ENCODE measurements at places on chromosomes 4 and X.

GRCh38 chr4:146638333-146638785 lies 334 bp upstream of the POU4F2 start:
- no peak for DNase-seq

- no peak for DNase-seq
Observed at GRCh38 chr4:184252136-184253071, 34.7 kb upstream of the ENPP6 start.

DNA sequence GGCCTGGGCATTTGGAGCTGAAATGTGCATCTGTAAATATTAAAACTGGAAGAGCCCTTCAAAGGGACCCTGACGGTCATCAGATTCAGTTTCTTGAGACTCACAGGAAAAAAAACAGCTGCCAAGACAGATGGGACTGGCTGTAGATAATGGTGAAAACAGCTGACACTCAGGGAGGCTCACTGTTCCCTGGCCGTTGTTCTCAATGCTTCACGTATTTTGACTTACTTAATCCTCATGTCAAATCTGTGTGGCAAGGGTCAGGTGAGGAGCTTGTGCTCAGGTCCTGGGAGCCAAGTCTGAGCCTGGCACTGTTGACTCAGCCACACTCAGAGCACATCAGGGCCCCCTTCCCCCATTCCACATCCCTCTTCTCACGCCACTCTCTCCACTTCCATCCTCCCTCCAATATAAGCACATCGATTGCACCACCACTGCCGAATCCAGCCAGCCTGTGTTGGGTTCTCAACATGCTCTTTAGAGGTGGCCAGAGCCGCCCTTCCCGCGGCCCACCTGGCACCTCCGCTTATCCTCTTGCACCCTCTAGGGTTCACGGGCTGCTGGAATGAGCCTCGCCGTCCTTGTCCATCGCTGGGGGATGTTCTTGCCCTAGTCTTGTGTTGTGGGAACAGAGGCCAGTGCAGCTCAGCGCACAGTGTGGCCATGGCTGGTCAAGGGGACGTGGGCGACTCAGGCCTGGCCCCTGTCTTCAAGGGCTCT lies 40.1 kb downstream of the EVC start:
- DNase-seq: peak; percentile 96

- no peak for DNase-seq
Observed at GRCh38 chrX:46884799-46885198, 27.4 kb upstream of the JADE3 start.

DNA sequence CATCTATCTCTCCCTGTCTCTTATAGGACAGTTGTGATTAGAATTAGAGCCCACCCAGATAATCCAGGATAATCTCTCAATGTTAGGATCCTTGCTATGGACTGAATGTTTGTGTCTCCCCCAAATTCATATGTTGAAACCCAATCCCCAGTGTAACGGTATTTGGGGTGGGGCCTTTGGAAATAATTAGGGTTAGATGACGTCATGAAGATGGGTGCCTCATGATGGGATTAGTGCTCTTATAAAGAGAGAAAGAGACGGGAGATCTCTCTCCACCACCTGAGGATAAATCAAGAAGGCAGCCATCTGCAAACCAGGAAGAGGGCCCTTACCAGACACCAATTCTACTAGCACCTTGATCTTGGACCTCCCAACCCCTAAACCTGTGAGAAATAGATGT lies 33.7 kb upstream of the SHISA3 start:
- no peak for DNase-seq

DNA sequence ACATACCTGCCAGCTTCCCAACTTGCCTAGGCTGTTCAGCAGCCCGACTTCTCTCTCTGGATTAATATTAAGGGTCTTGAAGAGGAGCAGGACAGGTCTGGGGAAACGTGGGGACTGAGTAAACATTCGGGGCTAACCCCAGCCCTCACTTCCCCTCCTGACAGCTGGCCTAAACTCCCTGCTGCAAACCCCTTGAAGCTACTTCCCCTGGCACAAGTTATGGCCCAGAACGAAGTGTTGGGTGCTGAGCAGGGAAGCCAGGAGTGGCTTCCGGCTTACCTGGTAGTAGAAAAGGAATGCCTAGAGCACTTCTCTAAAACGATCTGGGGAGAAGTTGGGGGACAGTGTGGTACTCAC lies 200.0 kb downstream of the BCOR start:
- DNase-seq: no peak

DNA sequence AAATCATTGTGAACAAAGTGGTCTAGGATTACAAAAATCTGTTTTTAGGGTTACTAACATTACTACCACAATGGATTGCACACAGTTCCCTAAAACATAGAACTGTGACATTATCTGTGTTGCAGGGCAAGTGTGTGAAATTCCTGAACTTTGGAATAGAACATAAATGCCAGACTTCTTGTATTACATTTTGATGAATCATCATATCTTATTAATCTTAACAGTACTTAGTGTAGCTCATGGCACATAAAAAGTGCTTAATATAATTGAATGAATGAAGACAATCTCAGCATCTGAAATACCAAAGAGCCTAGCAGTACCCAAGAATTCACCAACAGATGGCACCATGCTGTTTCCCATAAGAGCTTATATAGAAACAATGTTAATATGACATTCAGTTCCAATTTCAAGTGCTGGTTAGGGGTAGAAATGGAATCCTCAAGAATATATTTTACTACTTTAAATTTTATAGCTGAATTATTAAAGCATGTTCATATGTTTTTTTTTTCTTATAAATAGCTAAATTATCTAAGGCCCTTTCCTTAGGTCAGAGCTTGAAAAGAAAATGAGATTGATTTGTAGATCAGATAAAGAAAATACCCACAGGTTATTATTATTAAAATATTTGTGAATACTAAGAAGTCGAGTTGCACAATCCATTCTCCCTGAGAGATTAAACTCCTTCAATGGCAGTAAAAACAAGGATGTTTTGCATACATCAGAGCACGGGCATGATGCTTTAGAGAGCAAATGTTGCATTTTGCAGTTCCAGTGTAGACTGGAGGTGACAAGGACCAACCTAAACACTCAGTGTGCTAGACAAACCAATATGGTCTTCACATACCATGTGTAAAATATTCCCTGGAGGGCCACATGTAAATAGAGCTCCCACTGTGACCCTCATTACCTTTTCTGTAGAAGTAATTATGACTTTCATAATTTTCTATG lies 25.7 kb upstream of the SHISA3 start:
- peak; percentile 85 for DNase-seq

- no peak for DNase-seq
Observed at GRCh38 chr4:929096-929765, 2.9 kb downstream of the GAK start.

DNA sequence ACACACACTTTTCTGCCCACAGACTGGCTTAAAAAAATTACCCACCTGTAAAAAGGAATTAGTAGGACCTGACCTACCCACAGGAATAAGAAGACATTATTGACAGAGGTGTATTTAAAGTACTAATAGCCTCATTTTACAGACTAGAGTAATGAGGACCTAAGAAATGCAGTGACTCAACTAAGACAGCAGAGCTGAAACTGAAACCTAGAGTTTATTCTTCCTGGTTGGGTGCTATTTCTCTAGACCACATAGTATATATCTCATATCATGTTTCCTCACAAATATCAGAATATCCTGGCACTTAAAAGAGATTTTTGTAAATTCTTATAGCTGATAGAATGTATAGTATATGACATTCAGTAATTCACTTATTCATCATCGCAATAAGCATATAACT lies 435.0 kb downstream of the MAGEE1 start:
- no peak for DNase-seq

- no peak for DNase-seq
Observed at GRCh38 chrX:153862369-153863250, 23.4 kb downstream of the L1CAM start.

GRCh38 chr4:16505726-16506125 lies 279.5 kb upstream of the TAPT1 start:
- DNase-seq: peak; percentile 18

DNA sequence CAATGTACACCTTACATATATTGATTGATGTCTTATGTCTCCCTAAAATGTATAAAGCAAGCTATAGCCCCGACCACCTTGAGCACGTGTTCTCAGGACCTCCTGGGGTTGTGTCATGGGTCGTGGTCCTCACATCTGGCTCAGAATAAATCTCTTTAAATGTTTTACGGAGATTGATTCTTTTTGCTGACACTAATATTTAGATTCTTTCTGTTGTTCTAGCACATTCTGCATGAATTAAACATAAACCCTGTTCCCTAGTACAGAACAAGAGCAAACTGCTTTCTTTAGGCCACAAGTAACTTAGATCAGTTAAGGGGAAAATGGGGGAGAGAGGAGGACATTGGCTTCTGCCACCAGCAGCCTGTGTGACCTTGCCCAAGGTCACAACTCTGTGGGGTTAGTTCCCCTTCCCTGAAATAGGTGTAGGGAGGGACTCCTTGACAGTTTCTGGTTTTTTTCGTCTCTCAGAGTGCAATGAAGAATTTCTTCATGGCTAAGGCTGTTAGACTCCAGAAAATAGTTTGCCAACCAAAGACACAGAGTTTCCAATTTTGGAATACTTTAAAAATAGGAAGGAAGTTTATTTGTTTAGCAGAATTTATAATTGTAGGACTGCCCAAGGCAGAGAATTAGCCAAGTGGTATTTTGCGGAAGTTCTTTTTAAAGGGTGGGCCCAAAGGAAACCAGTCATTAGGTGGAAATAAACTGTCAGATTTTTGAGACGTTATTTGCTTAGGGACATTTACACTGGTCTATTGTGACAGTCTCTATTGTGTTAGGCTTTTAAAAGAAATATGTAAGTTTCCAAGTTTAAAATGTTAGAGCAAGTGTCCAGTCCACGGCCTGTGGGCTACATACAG lies 29.4 kb downstream of the PTTG2 start:
- DNase-seq: no peak

DNA sequence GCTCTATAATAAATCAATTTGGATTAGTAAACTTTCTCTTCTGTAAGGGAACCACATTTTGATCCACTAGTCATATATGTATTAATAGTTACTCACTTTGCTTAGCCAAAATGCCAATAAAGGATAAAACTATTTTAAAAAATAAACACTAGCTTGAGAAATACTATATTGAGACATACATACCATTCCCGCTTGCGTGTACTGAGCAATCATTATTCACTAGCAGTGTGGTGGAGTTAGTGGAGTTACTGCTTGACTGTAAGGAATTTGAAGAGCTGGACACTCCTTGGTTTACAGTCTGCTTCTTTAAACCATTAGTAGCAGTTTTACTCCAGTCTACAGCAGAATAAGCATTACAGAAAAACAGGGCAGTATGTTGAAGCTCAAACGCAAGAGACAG lies 10.8 kb upstream of the PHKA2 start:
- peak; percentile 88 for DNase-seq

- no peak for DNase-seq
Observed at GRCh38 chr4:41199788-41200187, 14.6 kb downstream of the APBB2 start.

DNA sequence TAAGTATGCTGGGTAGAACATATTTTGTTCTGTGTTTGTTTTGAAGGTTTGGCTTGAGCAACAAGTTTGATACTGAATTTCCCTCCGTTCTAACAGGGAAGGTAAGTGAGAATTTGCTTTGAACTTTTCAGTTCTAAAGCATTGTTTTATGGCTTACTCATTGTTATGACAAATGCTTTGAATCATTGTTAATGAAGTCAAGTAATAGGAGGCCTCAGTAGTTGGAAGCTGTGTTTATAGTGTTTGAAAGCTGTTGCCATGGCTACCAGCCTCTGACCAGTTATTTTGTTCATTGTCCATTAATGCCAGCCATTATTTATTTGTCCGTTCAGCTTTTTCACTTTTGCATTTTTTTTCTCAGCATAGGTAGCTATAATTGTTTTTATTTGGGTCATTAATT lies 14.4 kb downstream of the CHIC1 start:
- peak; percentile 86 for DNase-seq

DNA sequence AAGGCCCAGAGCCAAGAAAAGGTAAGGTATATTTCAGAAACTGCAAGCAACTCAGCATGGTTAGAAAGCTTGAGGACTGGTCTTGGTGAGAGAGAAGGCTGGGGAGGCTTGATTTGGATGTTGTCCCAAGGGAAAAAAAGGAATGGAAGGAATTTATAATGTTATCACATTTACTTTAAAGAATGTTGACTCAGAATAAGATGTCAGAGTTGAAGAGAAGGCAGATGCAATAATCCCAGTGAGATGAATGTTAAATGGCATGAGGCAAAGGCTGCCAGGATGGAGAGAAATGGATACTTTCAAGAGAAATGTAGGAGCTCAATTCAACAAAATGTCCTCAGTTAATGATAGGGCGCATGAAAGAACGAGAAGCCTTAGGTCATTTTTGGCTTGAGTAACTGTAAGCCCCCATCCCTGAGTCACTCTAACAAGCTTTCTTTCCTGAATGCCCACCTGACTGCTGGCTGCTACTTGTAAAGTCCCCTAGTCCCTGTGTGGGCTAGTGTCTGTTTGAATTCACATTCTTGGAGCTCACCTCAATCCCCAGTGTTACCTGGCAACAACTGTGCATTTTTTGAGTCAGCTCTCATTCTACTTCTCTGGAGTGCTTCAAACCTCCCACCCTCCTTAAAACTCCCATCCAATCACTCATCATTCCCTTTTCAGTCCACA lies 103.0 kb upstream of the TAPT1 start:
- peak; percentile 73 for DNase-seq

DNA sequence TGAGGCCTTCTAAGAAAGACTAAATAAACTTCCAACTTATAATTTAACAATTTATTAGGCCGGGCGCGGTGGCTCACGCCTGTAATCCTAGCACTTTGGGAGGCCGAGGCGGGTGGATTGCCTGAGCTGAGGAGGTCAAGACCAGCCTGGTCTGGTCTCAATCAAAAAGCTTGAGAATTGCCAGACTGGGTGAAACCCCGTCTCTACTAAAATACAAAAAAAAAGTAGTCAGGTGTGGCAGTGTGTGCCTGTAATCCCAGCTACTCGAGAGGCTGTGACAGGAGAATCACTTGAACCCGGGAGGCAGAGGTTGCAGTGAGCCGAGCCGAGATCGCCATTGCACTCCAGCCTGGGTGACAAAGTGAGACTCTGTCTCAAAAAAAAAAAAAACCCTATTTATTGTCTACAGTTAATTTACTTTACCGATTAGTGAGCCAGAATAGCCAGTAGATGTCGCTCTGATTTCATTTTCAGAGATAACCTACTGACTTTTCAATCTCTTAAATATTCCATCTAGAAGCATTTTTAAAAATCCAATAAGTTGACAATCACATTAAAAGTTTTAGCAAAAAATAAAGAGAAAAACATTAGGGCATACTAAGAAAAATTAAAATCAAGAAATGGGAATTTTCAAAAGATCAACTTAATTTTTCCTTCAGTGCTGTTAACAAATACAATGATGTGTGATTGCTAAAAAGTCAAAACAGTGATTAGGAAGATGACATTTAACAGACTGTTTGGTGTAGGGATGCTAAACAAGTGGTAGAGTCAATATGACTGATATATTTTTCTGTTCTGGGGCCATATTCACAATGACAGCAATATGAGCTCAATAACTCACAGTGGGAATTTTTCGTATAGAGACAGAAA lies 4.3 kb upstream of the SHROOM3 start:
- peak; percentile 50 for DNase-seq

GRCh38 chrX:56618323-56618722 lies 54.9 kb downstream of the UBQLN2 start:
- no peak for DNase-seq

DNA sequence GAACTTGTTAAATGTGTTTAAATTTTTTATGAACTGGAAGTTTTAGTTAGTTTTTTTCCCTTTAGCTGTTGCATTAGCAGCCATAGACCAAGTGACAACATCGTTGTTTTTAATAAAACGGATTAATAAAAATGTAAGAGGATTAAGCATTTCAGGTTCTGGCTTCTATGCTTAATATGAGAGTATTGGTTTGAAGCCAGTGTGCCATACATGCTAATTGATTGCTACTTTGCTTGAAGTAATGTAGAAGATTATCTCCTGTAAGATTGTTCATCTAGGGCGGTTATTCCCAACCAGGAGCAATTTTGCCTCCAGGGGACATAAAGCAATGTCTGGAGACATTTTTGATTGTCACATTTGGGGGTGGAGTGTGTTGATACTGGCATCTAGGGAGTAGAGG lies 54.3 kb downstream of the TLL1 start:
- DNase-seq: no peak
